ENCODE measurements at places on chromosomes 4 and X. TPM values are rescaled to one million over a fixed set of nuclear protein-coding genes. Genes with fewer than 3 reads are reported as not detected.
A peak's percentile ranks its signal among the peaks of the same experiment; 100 is the strongest.

DNA sequence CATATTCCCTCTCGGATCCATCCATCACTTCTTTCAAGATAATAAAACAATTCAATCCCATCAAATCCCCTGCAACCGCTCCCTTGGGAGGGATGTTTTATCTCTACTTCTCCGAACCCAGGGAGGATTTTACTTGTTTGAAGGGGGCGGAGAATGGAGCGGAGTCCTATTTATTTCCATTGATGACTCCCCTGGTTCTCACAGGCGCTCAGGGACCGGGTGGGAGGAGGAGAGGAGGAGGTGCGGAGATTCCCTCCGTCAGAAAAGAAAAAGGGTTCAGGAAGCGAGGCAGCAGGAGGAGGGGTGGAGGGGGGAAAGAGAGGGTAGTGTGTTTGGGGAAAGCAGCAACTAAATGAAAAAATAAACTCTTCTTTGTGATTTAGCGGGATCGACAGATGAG is 2.1 kb downstream of the NDNF start:
- peak overlapping the region; percentile 59 for H3K4me3 ChIP-seq

DNA sequence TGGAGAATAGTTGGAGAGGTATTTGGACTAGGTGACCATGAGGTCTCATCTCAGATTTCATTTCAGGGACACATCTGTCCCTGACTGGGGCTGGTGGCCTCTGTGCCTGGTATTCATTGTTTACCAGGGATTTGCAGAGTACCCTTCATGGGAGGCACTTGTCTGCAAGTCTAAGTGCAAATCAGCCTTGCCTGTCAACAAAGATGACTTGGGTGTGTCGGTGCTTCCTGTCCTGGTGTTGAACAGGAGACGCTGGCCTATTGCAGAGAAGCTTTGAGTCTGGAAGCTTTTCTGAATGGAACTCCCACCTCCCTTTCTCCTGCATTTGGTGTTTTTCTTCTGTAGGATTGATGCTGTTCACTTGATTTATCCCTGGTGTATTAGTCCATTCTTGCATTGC is 104.1 kb downstream of the TNIP2 start:
- no peak overlapping the region for H3K4me3 ChIP-seq
- peaks cover 3% of the 10 kb centered on the region for H3K36me3 ChIP-seq
- no peaks in the 10 kb centered on the region for H3K4me1 ChIP-seq
- DNase-seq, result no peak

DNA sequence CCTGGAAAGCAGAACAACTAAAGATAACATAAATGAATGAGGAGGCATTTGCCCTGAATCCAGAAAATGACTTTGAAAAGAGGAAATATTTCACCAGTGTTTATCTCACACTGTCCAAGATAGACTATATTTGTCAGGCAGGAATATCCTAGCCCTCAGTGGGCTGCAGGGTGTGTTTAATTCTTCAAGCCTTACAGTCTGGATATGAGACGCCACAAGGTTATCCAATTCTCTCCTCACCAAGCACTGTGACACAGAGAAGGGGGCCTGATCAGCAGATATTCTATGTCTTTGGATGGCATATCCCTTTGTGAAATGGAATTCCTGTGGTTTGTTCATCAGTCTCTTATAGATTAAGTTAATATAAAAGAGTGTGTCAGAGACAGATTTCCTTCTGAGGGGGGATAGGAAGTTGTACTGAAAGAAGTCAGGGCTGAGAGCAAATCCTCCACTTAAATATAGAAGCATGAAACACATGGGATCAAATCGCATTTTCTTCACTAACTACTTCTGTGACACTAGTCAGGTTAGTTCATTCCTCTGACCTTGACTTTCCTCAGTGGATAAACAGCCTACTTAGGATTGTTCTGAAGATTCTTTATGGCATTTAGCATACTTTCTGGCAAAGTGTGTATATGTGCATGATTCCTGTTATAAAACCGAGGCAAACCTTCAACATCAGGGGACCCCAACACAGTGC is 6.8 kb upstream of the G3BP2 start:
- no peak overlapping the region for H3K4me3 ChIP-seq
- H3K36me3 ChIP-seq, result no peaks in the 10 kb centered on the region
- DNase-seq, result no peak
- no peaks in the 10 kb centered on the region for H3K27me3 ChIP-seq
- no peak overlapping the region for H3K27ac ChIP-seq

DNA sequence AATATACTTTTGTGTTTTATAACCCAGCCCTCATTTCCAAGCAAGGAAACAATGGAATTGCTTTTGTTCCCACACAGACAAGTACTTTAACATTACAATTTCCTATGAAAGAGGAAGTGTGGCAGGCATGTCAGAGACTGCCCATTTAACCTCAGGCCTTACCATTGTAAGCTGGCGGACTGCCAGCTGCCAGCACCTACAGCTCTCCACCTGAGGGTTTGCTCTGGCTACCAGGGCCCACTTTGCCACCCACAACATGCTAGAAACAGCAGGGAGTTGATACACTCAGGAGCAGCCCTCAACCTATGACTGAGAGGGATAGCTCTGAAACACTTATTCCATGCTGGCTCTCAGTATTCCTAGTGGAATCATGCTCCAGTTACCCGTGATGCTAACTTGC is 152.3 kb upstream of the PRDX4 start:
- H3K27ac ChIP-seq, result no peak overlapping the region
- no peaks in the 10 kb centered on the region for H3K27me3 ChIP-seq
- H3K4me3 ChIP-seq, result no peak overlapping the region
- peaks cover 11% of the 10 kb centered on the region for H3K4me1 ChIP-seq
- H3K36me3 ChIP-seq, result no peaks in the 10 kb centered on the region

DNA sequence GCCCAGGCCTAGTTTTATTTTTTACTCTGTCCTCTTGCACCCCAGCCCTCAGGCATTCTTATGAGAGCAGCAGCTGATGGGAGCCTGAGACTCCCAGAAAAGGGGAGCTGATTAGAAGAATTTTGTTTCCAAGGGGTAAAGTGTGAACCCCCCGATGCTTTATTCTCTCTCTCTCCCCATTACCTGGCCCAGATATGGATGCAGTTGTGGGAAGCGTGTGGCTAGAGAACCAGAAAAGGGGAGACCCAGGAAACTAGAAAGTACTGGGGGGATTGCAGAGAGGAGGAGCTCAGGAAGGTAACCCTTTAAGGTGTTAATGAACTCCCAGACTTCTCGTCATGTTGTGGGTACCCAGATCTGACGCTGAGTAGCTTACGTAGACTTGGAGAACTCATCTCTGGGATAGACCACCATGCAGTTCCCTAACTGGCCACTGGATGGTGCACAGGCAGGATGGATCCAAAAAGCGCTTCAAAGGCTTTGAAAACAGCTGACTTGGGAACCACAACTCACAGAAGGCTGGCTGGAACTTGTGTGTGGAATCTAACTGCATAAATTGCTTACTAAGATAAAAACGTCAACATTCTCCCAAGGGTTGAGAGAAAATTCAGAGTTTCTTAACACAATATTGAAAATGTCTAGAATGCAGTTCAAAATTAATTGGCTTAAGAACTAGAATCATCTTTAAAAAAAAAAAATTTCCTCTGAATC is 64.7 kb downstream of the TBC1D14 start:
- no peak overlapping the region for H3K4me3 ChIP-seq
- no peak overlapping the region for H3K27ac ChIP-seq
- DNase-seq, result peak; percentile 86
- no peaks in the 10 kb centered on the region for H3K27me3 ChIP-seq
- H3K36me3 ChIP-seq, result no peaks in the 10 kb centered on the region

GRCh38 chr4:128653527-128654444 is 155.7 kb upstream of the JADE1 start:
- peak overlapping the region; percentile 98 for H3K27ac ChIP-seq
- no peaks in the 10 kb centered on the region for H3K27me3 ChIP-seq
- peak overlapping the region; percentile 19 for H3K4me3 ChIP-seq
- no peaks in the 10 kb centered on the region for H3K36me3 ChIP-seq

- no peak overlapping the region for H3K4me3 ChIP-seq
- no peak for DNase-seq
- no peak overlapping the region for H3K27ac ChIP-seq
- no peaks in the 10 kb centered on the region for H3K27me3 ChIP-seq
- no peaks in the 10 kb centered on the region for H3K4me1 ChIP-seq
Observed at GRCh38 chr4:48079972-48080391, 54.1 kb downstream of the TXK start.

DNA sequence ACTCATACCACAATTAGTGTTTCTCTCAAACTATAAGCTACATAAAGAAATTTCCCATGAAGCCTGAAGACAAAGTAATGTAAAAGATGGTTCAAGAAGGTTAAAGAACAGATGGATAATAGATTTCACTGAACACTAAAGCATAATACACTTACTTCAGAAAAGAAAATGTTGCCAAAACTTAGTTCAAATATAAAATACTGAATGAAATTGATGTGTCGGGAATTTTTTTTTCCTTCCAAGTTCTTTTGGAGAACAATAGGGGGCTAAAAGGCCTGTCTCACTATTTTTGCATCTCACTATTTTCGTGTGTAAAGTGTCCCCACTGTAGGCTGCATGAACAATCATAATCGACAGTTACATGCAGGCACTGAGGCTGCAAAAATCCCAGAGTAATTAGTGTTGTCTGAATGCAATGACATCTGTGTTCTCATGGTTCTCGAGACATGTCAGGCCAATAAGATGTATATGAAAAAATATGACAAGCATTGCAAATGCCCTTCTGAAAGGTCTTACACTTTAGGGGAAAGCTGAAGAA is 11.9 kb upstream of the MAB21L2 start:
- H3K36me3 ChIP-seq, result peaks cover 5% of the 10 kb centered on the region
- peaks cover 16% of the 10 kb centered on the region for H3K4me1 ChIP-seq
- DNase-seq, result no peak
- peak overlapping the region; percentile 10 for H3K27ac ChIP-seq

GRCh38 chr4:125091-125771 is 930 bp downstream of the ZNF718 start:
- H3K4me1 ChIP-seq, result no peaks in the 10 kb centered on the region
- peak overlapping the region; percentile 76 for H3K4me3 ChIP-seq
- peaks cover 7% of the 10 kb centered on the region for H3K36me3 ChIP-seq
- DNase-seq, result peak; percentile 50
- H3K27ac ChIP-seq, result peak overlapping the region; percentile 84

- no peaks in the 10 kb centered on the region for H3K27me3 ChIP-seq
- no peak for DNase-seq
Observed at GRCh38 chr4:149738156-149738555, 77.5 kb downstream of the IQCM start.

GRCh38 chr4:113423631-113424030 is 337.9 kb downstream of the CAMK2D start:
- no peaks in the 10 kb centered on the region for H3K27me3 ChIP-seq
- no peak overlapping the region for H3K27ac ChIP-seq
- H3K4me1 ChIP-seq, result peaks cover 4% of the 10 kb centered on the region
- no peak overlapping the region for H3K4me3 ChIP-seq
- H3K36me3 ChIP-seq, result no peaks in the 10 kb centered on the region
- DNase-seq, result no peak

DNA sequence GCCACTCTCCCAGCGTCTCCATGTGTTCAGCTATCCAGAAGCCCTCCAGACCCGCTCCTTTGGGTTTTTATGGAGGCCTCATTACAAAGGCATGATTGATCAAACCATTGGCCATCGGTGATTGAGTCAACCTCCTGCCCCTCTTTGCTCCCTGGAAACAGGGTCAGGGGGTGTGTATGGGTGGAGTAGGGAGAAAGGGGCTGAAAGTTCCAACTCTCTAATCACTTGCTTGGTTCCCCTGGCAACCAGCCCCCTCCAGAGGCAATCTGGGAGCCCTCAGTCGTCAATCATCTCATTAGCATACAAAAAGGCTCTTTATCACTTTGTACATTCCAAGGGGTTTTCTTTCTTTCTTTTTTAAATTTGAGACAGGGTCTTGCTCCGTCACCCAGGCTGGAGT is 2.3 kb downstream of the TRIM2 start:
- peaks cover 36% of the 10 kb centered on the region for H3K4me1 ChIP-seq
- DNase-seq, result peak; percentile 78
- H3K4me3 ChIP-seq, result peak overlapping the region; percentile 24
- H3K36me3 ChIP-seq, result no peaks in the 10 kb centered on the region
- H3K27me3 ChIP-seq, result peaks cover 31% of the 10 kb centered on the region

The PDGFC gene
- 4.7 TPM for total RNA-seq

The FAM47E gene
- 7.0 TPM for total RNA-seq

The GNRHR gene
- not detected for total RNA-seq

The JCHAIN gene
- not detected for total RNA-seq

The CCKAR gene
- total RNA-seq, result not detected

The GPC4 gene
- 23.6 TPM for total RNA-seq

The MAD2L1 gene
- 190 TPM for total RNA-seq

Data from neural progenitor cell (in vitro differentiated cells).